ENCODE measurements at places on chromosomes 3 and 15. TPM values are rescaled to one million over a fixed set of nuclear protein-coding genes. Genes with fewer than 3 reads are reported as not detected.

The MYO5C gene
- total RNA-seq, result 19.9 TPM

GRCh38 chr3:8482960-8483665 is 18.5 kb upstream of the LMCD1 start:
- H3K27ac ChIP-seq, result peak overlapping the region; percentile 10
- no peak for DNase-seq
- peaks cover 14% of the 10 kb centered on the region for H3K36me3 ChIP-seq
- no peak overlapping the region for H3K4me3 ChIP-seq

DNA sequence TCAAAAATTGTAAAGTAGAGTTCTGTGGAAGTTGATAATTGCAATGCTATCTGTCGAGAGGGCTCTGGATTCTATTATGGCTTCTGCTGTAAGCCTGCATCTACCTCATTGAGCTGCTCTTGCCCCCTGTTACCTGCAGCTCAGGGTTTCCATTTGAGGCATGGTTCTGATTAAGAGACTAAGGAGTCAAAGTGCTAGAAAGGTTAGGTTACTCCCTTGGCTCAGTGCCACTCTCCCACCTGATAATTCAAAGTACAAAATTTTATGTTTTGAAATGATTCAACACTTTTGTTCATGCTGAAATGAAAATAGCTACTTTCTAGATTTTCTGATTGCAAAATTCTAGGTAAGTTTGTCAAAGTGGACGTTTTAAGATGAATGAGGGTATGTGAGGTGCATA is 220.5 kb upstream of the SATB1 start:
- H3K36me3 ChIP-seq, result no peaks in the 10 kb centered on the region
- H3K27ac ChIP-seq, result no peak overlapping the region
- no peaks in the 10 kb centered on the region for H3K4me1 ChIP-seq
- no peak overlapping the region for H3K4me3 ChIP-seq

GRCh38 chr3:176401211-176401610 is 796.1 kb downstream of the TBL1XR1 start:
- H3K4me3 ChIP-seq, result no peak overlapping the region
- H3K27ac ChIP-seq, result no peak overlapping the region
- DNase-seq, result no peak
- H3K4me1 ChIP-seq, result peaks cover 4% of the 10 kb centered on the region
- no peaks in the 10 kb centered on the region for H3K36me3 ChIP-seq
